HS-5 (cell line): ENCODE measurements at places on chromosomes 2 and 18.

- DNase-seq, result peak; percentile 80
Measured at GRCh38 chr2:228658998-228659397, 477.5 kb upstream of the SPHKAP start.

GRCh38 chr2:128485761-128486639 lies 167.3 kb upstream of the HS6ST1 start:
- DNase-seq, result no peak

DNA sequence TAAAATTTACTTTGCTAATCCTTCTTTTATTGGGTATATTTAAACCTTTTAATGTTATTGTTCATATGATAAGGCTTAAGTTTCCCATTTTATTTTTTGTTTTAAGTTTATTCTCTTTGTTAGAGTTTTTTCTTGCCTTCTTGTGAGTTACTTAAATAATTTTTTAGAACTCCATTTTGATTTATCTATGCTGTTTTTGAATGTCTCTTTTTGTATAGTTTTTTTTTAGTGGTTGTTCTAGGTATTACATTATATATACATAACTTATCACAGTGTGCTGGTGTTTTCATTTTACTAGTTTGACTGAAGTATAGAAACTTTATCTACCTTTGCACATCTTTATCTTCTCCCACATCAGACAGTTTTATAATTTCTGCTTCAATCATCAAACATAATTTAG lies 49.4 kb upstream of the TGFA start:
- DNase-seq, result no peak

DNA sequence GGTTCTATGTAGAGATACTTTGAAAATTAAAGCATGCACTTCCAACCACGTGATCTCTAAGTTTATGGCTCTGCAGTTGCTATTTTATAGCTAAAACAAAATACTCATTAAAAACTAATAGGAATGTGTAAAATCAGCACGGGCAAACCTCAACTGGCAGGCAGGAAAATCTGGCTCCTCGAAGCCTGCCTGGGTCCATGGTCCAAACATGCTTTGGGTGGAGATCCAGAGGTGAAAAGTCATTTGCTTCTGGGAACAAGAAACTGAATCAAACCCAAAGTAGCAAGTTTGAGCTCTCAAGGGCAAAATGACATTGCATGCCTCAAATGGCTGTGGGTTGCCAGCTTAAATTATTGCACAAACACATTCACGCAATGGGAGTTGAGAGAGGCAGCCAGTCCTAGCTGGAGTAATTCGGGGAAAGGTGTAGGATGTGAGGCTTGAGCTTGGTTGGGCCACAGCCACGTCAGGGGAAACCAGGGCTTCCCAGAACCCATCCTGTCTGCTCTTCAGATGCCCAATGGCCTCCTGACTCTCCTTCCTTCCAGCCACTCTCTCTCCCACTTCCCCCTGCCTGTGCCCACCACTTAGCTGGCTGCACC lies 75.2 kb upstream of the LCLAT1 start:
- DNase-seq, result no peak

- DNase-seq, result no peak
Measured at GRCh38 chr18:23487738-23488570, 15.4 kb upstream of the RMC1 start.

DNA sequence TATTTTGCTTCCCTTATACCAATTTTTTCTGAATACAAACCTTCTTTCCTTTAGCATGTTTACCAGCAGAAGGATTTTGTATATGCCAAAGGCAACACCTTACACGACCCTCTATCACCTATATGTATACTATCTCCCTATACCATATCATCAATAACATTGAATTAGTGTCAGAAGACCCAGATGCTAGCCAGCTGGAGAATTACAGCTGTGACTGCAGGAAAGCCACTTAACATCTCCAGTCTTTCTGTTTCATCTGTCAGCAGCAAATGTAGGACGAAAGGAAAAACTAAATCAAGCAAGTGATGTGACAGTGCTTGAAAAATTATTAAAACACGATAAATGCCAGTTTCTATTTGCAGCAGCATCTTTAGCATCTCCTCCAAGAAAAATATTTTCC lies 193.7 kb downstream of the STK39 start:
- no peak for DNase-seq

DNA sequence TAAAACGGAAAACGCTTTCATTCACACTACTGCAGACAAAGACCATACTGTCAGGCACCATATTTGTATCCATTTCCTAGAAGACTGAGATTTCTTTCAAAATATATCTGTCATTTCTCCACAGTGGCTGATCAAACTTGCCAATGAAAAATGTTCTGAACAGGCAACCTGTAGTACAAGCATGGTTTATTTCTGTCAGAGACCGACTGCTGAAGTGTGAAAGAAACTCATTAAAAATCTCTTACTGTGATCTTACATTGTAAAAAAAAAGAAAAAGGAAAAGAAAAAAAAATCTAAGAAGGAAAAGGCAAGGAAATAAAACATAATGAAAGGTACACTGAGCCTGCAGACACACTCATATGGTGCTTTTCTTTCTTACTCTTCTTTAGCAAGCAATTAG lies 184.5 kb downstream of the STK39 start:
- DNase-seq, result no peak

DNA sequence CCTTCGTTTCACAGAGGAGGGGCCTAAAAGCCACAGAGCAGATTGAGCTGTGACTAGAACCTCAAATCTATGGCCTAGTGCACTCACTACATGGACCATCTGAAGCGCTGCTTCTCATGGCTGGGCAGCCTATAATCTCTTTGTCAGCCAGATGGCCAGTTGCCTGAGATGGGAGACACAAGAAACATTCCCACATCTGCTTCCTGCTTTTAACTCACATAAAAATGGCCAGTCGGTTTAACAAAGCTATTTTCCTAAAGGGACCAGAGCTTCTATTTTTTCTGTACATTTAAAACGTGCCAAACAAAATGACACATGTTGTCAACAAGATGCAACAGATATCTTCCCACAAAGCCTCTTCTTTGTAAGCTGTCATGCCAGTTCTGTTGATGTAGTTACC lies 173.8 kb downstream of the GFPT1 start:
- DNase-seq, result no peak

- peak; percentile 79 for DNase-seq
Measured at GRCh38 chr2:207854484-207855440, 85.1 kb upstream of the FZD5 start.

DNA sequence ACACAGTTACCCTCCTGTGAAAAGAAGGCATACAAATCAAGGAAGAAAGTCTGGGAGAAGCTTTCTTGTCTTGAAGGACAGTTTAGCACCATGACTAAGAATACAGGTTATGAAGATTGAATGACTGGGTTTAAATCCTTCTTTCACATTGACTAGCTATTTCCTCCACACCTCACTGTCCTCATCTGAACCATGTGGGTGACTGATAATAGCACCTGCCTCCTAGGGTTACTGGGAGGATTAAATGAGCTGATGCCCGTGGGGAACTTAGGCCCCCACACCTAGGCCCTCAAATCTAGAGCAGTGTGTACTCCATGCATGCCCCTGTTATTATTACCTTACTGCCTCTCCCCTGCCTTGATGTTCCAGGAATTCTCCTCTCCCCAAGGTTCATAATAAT lies 202.9 kb downstream of the FBXO15 start:
- no peak for DNase-seq

GRCh38 chr2:142531377-142531776 lies 346.1 kb upstream of the KYNU start:
- DNase-seq, result no peak

GRCh38 chr2:70648961-70649360 lies 95.3 kb upstream of the TGFA start:
- no peak for DNase-seq

DNA sequence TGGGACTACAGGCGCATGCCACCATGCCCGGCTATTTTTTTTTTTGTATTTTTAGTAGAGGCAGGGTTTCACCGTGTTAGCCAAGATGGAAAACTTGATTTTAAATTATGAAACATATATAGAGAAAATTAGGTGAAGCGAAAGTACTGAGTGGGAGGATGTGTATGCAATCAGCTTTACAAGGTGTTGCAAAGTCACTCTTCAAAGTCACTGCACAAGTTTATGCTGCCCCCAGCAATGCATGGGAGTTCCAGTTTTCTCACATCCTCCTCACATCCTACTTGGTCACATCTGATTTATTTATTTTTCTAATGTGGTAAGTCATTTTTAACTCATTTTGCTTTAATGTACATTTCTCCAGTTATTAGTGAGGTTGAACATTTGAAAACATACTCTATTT lies 49.2 kb upstream of the CHN1 start:
- no peak for DNase-seq

GRCh38 chr2:144511226-144511810 lies 8.6 kb downstream of the ZEB2 start:
- DNase-seq, result no peak

DNA sequence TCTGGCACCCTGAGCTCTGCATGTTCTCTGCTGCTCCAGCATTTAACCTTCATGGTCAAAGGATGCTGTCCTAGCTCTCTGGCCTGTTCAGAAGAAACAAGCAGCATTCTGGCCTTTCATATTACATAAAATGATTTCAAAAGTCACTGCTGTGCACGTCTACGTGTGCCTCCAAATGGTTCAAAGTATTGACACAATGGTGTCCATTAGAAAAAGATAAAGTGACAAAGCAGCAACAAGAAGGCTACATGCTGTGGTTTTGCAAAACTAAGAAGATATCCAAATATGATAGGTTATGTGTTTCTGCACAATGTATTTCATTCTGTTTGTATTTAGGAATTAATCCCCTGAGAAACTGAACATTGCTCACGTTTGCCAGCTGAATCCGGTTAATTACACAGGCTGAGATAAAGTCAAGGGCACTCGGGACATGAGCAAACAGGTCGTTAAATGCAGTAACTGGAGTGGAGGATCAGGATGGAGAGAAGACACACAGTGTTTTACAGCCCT lies 258.5 kb downstream of the DOK6 start:
- no peak for DNase-seq

GRCh38 chr2:14615121-14615520 lies 17.4 kb upstream of the LRATD1 start:
- DNase-seq, result no peak

DNA sequence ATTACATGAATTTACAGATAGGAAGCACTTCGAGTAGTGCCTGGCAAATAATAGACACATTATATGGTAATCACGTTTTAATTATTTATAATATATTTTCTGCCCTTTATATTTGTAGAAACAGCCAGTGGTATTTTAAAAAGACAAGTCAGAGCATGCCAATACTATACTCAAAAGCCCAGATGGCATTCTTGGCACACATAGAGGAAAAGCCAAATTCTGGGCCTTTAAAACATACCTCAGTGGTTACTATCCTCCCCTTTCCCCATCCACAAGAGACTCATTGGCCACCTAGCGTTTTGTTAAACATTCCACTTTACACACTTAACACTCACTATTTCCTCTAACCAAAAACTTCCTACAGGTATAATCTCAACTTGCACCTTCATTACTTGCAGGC lies 63.3 kb upstream of the ZNF804A start:
- no peak for DNase-seq

- no peak for DNase-seq
Measured at GRCh38 chr18:39913672-39914366, 2041.2 kb upstream of the PIK3C3 start.

DNA sequence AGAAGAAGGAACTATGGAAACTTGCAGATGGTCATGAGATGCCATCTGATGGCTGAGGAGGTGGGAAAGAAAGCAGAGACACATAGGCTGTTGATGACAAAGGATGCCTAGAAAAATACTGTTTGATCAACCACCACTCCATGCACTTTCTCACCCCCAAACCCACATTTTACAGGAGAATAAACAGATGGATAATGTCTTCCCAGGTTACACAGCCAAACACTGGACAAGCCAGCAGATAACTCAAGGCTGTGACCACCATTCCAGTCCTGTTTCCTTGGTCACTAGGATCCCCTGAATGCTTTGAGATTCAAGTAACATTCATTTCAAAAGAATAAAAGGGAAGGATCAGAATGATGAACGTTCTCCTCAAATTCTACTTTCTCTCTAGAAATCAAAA lies 733.0 kb upstream of the SOX11 start:
- DNase-seq, result no peak

GRCh38 chr18:9092665-9093064 lies 9.8 kb upstream of the NDUFV2 start:
- no peak for DNase-seq

DNA sequence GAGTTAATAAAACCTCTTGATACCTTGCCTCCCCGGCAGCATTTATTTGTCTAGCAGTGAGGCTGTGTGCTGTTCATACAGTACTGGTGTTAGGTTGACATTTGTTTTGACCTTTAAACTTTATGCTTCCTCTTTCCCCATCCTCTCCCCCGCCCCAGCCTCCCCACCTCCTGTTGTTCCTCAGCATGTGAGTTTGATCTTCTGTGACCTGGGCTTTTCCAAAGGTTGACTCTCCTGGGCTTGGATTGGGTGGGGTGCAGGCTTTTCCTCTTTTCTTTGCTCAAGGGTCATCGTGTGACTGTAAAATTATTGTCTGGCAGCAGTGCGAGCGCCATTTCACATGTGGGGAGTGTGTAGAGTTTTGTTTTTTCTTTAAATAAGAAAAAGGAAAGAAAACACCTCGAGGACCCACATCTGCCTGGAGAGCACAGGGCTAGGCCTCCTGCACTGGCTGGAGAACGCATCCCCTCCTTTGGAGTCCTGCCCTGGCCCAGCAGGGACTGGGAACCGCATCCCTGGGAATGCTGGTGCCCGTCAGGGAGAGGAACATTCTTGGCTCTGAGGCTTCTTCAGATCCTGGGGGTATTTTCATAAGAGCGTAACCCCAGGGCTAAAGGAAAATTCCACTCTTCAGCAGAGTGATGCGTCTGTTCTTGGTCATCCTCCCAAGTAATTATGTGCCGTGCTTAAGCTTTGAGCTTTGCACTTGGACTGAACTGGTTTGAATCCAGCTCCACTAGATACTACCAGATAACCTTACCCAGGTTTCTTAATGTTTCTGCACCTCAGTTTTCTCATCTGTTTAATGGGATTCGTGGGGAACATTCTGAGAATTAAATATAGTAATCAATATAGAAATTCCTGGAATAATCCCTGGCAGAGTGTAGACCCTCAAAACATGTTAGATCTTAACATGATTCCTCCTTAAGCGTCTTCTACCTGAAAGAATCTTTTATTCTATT lies 91.5 kb downstream of the SETBP1 start:
- DNase-seq, result no peak

DNA sequence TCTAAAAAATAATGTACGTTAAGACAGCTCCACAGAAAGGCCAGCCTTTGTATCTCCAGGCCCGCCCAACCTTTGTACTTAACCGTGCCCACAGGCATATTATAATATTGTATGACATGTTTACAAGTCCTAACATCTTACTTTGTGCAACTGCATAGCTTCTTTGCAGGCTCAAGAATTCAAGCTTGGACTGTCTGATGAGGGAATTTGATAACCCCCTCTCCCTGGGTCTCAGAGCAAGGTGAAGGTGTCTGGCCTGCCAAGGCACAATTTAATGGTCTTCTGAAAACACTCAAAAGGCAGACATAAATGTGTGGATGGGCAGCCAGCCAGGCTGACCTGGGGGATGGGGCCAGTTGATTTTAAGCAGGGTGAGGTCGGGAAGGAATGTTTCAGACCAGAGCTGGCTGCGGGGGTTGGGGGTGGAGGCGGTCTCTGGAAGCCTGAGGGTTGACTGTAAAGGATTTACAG lies 732.7 kb upstream of the FANCL start:
- no peak for DNase-seq
